HS-5 (cell line): ENCODE measurements at places on chromosomes 2 and 18.

- no peak for DNase-seq
These were observed 131.4 kb upstream of the OTOS start for GRCh38 chr2:240271716-240272341.

- no peak for DNase-seq
These were observed 14.7 kb downstream of the LAMA3 start for GRCh38 chr18:23703987-23704384.

GRCh38 chr18:39752351-39752750 lies 2186.8 kb upstream of the CELF4 start:
- DNase-seq: no peak

- DNase-seq: no peak
These were observed 19.5 kb downstream of the BOLA3 start for GRCh38 chr2:74128206-74128605.

DNA sequence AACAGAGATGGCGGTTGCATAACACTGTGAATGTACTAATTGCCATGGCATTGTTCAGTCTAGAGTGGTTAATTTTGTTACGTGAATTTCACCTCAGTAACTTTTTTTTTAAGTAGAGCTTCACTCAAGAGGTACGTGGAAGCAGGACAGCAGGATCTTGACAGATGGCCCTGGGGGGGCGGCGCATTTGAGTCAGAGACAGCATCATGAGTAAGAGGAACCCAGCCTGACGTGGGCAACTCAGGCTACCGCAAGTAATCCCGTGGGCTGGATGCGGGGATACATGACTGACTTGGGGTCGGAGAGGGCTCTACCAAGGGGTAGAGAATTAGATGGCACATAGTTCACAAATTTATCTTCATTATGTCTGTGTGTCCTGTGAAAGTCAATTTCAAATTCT lies 38.1 kb upstream of the DAPL1 start:
- no peak for DNase-seq

DNA sequence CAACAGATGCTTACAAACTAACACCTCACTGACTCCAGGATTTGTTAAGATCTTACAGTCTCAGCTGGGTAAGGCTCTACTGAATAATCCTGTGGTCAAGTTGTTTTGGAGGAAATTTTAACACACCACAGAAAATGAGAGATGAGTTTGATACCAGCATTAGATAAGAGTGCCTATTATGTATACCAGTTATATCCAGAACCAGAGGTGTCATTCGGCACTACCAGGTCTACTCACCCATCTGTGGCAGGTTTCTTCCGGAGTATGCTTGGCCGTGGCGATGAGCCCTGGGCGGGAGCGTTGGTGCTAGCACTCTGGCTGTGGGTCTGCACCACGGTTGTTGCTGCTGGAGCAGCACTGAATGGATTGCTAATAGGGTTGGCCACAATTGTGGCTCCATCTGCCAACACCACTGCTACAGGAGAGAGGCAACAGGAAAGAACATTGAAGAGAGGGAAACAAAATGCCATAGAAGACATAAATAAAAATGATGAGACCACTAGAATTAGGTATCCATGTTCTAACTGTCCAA lies 41.2 kb downstream of the SAP130 start:
- DNase-seq: no peak

GRCh38 chr18:5961097-5961827 lies 65.9 kb upstream of the TMEM200C start:
- DNase-seq: no peak

DNA sequence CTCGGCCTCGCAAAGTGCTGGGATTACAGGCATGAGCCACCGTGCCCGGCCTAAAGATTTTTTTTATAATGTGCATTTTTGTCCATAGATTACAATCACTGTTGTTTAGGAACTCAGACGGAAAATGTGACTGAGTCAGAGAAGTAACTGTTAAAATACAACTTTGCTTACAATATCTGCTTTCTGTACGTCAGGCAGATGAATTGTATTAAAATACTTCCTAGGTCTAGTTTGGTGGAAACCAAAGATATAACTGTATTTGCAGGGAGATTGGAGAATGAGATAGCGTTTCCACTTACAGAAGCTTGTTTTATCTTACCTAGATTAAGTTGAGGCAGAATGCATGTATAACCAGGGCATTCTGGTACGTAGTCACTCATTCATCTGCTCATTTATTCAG lies 36.7 kb downstream of the ASAP2 start:
- DNase-seq: no peak

GRCh38 chr2:205694256-205694655 lies 12.0 kb downstream of the NRP2 start:
- DNase-seq: no peak

- DNase-seq: peak; percentile 10
These were observed 43.2 kb upstream of the NOSTRIN start for GRCh38 chr2:168758970-168759820.
